ENCODE measurements at places on chromosomes 11 and 22. TPM values are rescaled to one million over a fixed set of nuclear protein-coding genes. Genes with fewer than 3 reads are reported as not detected.

- peak; percentile 84 for DNase-seq
Observed at GRCh38 chr11:120334894-120335462, 1.2 kb upstream of the ARHGEF12 start.

Gene ZNF214
- total RNA-seq: 2.1 TPM

Gene IGLL1
- total RNA-seq: not detected

Gene OR52I2
- not detected for total RNA-seq

DNA sequence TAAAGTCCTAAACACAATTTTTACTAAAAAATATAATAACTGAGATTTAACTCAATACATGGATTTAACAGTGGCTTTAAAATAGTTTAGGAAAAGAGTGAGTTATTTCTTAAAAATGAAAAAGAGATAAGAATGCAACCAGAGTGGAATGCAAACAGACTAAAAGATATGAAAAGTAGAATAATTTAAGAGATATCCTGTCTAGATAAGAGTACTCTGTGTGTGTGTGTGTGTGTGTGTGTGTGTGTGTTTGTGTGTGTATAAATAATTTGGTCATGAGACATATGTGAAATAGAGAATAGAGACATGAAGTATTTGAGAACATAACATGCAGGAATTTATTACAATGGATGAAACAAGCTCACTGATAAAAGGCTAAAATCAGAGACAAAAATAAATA lies 986.9 kb upstream of the CHORDC1 start:
- DNase-seq: no peak

Gene ANO9
- total RNA-seq: not detected

Gene SCUBE2
- 3.5 TPM for total RNA-seq

Gene FOXRED2
- total RNA-seq: 4.2 TPM

- no peak for DNase-seq
Observed at GRCh38 chr11:34168642-34169420, 63.4 kb downstream of the NAT10 start.

Gene PKDREJ
- not detected for total RNA-seq

DNA sequence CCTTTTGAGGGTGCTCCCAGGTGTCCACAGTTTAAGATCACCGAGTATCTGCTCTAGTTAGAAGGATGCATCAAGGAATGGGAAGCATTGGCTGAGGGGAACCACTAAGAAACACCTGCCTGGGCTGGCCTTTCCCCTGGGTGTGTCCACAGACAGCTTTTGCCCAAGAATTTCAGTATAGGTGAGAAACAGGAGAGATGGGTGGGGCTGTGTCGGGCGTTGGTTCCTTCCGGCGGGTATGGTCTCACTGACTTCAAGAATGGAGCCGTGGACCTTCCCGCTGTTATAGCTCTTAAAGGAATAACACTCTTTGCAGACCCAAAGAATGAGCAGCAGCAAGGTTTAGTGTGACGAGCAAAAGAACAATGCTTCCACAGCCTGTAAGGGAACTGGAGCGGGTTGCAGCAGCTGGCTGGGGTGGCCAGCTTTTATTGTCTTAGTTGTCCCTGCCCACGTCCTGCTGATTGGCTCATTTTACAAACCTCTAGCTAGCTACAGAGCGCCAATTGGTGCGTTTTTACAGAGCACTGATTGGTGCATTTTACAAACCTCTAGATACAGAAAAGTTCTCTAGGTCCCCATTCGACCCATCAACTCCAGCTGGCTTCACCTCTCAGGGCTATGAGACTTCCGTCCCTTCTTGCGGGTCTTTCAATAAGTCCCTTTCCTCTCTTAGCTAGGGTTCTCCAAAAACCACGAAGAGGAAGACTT lies 2.4 kb downstream of the FADS1 start:
- peak; percentile 37 for DNase-seq

Gene PRRG4
- not detected for total RNA-seq

GRCh38 chr22:20650294-20651207 lies 123.4 kb upstream of the SERPIND1 start:
- DNase-seq: no peak

Gene SYCE3
- not detected for total RNA-seq

GRCh38 chr22:23825246-23825905 lies 13.4 kb downstream of the DERL3 start:
- no peak for DNase-seq

- no peak for DNase-seq
Observed at GRCh38 chr11:2435288-2436012, 8.9 kb downstream of the TRPM5 start.

Gene OR10A2
- total RNA-seq: not detected

Gene TMEM191B
- total RNA-seq: not detected

GRCh38 chr11:8656291-8656690 lies 26.2 kb downstream of the TRIM66 start:
- DNase-seq: no peak

DNA sequence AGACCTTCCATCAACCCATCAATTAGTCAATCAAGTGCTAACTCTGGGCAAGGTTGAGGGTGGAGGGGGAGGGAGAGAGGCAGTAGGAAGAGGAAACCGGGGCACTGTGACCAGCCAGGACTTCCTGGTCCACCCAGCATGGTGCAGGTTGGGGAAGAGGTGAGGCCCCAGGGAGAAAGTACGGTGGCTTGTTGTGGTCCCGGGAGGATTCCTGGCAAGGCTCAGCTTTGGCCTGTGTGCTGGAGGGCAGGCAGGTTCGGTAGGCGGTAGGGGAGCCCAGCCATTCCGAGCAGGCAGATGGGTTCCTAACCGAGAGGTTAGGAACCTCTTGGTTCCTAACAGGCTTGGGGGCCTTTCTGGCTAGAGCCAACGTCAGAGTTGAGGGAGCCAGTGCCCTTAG lies 10.8 kb downstream of the ST14 start:
- no peak for DNase-seq

Gene TMEM9B
- total RNA-seq: 76.6 TPM

GRCh38 chr22:31650391-31650790 lies 11.6 kb downstream of the PISD start:
- peak; percentile 87 for DNase-seq

DNA sequence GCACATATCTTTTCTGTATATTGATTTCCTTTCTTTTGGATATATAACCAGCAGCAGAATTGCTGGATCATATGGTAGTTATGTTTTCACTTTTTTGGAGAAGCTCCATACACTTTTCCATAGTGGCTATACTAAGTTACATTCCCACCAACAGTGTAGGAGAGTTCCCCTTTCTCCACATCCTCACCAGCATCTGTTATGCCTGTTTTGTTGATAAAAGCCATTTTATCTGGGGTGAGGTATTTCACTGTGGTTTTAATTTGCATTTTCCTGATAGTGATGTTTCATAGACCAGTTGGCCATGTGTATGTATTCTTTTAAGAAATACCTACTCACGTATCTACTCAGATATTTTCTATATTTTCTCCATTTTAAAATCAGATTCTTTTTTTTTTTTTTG lies 419.3 kb upstream of the FAT3 start:
- no peak for DNase-seq

Gene POU2AF3
- not detected for total RNA-seq

Gene DEUP1
- not detected for total RNA-seq

DNA sequence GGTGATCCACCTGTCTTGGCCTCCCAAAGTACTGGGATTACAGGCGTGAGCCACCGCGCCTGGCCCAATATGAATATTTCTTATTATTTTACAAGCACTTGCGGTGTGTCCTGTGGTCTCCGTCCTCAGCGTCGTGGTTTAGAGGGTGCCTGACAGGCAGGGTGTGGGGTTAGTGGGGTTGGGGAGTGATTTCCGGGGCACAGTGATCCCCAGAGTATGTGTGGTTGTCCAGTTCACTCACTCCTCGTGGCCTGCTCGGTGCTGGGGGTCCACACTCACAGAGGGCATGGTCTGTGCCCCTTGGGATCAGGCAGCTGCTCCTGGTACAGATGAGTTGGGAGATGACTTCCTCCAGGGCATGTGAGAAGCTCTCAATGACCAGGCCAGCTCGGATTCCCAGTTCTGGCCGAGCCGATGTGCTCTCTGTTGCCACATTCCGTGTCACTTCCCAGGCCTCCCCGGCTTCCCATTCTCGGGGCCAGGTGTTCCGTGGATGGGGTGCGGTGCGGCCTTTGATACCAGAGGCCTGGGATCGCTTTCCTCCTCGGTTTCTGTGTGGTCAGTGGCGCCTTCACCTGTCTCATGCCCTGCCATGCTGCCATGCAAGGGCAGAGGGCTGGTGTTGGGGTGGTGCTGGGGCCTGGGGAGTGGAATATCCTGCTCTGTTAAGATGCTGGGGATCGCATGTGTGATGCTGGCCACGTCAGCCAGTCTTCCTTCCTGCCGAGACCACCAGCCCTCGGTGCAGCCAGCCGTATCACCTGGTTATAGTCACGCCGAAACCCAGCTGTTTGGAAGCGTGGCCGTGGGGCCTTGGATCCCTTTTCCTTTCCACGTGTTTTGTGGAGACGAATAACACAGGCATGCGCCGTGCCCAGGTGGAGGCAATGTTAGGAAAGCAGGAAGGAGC lies 39.6 kb downstream of the PARVB start:
- no peak for DNase-seq

DNA sequence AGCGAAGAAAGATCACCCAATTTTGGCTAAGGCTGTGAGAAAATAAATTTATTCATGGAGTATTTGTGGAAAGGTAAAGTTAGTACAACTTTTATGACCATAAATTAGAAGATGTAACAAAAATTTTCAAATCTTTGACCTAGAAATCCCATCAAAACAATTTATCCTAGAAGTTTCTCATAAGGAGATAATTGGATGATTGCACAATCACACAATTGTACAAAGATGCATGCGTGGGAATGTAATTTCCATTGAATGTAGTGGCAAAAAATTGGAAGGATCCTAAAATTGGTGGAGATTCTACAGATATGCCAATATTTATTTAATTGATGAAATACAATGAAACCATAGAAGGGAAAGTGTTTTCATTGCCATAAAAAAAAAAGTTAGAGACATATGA lies 11.6 kb downstream of the SRPRA start:
- DNase-seq: peak; percentile 9

- no peak for DNase-seq
Observed at GRCh38 chr11:47850337-47850736, 2.2 kb upstream of the NUP160 start.

GRCh38 chr22:20015971-20016733 lies 471 bp downstream of the ARVCF start:
- peak; percentile 38 for DNase-seq

- no peak for DNase-seq
Observed at GRCh38 chr11:108093128-108093904, 28.1 kb upstream of the ACAT1 start.

- DNase-seq: no peak
Observed at GRCh38 chr11:68117853-68118470, 3.2 kb downstream of the CHKA start.

GRCh38 chr22:42692239-42693054 lies 28.2 kb downstream of the A4GALT start:
- no peak for DNase-seq

Gene TRIM64C
- total RNA-seq: not detected

Gene SUN2
- 146 TPM for total RNA-seq

DNA sequence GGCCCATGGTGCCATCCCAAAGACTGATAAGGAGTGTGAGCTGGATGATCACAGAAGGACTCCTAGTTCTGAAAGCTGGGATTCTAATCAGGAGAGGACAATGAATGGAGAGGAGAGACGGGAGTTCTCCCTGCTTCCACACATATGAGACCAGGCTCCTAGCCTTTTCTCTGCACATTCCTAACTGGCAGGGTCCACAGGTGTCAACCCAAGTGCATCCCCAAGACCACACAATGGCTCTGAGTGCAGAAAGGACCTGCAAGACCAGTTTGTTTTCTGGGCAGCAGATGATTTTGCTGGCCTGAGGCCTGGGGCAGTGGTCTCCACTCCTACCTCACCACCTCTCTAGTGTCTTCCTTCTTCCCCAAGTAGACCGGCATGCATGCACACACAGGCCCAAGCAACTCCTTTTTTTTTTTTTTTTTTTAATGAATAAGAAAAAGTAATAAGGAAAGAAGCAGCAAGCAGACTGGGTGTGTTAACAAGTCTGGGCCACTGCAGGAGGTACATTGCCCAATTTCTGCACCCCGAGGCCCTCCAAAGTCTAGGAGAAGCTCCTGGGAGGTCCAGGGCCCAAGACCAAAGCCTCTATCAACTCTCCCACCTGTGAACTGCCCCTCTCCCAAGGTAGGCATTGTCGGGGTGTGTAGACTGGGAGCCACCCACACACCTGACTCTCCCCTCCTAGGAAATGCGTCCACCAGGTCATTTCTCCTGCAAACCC lies 1.2 kb upstream of the TSKU start:
- no peak for DNase-seq

GRCh38 chr11:108286370-108286769 lies 63.5 kb downstream of the ATM start:
- DNase-seq: no peak

DNA sequence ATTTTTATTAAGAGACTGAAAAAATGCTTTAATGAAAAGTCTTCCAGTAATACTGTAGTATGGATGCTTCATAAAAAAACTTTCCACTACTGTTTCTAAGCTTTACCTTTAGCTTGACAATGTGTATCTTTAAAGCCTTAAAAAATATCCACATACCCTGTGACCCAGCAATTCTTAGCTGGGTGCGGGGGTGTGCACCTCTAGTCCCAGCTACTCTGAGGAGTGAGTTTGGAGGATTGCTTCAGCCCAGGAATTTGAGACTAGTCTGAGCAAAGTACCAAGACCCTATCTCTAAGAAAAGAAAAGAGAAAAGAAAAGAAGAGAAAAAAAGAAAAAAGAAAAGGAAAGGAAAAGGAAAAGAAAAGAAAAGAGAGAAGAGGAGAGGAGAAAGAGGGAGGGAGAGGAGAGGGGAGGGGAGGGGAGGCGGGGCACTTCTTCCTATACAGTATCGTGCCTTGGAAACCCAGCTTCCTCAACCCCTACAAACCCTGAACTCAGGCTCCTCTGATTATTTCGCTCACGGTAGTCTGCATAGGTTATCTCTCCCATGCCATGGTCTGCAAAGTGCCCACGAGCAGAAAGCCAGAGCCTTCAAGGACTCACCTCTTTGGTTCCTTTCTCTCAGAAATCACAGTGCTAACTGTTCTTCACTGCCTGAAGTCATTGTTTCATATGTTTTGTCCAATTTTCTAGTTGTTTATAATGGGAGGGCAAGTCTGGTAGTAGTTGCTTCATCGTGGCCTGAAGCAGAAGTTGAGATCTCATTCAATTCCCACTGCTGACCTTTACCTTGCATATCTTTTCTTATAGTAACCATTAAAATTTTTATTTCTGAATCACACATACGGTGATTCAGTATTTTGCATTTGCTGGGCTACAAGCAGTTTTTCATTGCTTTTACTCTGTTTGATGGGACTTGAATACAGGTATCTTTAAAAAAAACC lies 82.2 kb downstream of the FAM83F start:
- peak; percentile 60 for DNase-seq

Gene VWCE
- 0.76 TPM for total RNA-seq

GRCh38 chr22:25829808-25830777 lies 88.1 kb downstream of the MYO18B start:
- DNase-seq: no peak

DNA sequence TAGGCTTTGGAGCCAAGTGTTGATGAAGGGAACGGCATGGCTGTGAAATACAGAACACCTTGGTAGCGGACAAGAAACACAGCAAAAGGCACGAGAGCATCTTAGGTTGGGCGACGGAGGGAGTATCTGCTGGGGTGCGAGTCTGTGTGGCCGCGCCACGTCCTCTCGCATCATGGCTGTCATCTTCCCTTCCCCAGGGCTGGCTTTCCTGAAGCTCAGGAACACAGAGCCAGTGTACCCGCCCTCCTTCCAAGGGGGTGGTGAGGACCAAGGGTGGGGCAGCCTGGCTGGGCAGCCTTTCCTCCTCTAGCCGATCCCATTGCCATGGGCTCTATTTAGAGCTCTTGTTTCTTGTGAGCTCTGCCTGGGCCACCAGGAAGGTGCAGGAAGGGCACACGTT lies 154.4 kb downstream of the FEZ1 start:
- no peak for DNase-seq

GRCh38 chr11:121716060-121716459 lies 263.3 kb upstream of the SORL1-AS1 start:
- DNase-seq: peak; percentile 31

Gene C11orf65
- not detected for total RNA-seq

Measured in GM23248 (cell line).